ENCODE measurements at places on chromosomes 1 and 21.

DNA sequence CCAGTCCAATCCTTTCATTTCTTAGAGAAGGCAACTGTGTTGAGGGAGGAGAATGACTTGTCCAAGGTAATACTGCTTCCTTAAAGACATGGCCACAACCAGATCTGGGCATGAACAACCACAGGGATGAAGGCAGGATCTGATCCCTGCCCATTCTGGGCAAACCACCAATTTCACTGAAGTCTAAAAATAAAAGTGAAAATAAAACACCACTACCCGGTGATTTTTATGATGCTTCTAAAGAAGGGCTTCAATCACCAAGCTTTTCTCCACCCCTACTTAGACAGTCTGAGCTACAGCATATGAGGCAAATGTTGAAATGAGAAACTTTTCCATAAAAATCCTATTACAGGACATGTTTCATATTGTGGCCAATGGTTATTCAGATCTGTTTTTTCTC lies 133.0 kb downstream of the PTPN14 start:
- DNase-seq = no peak

GRCh38 chr1:19344372-19344810 lies 32.3 kb downstream of the SLC66A1 start:
- DNase-seq = no peak

GRCh38 chr21:35993875-35994490 lies 66.3 kb downstream of the SETD4 start:
- DNase-seq = no peak

- no peak for DNase-seq
Observed at GRCh38 chr1:160823296-160823695, 27.3 kb downstream of the LY9 start.

GRCh38 chr1:110053552-110054428 lies 16.7 kb downstream of the ALX3 start:
- no peak for DNase-seq

DNA sequence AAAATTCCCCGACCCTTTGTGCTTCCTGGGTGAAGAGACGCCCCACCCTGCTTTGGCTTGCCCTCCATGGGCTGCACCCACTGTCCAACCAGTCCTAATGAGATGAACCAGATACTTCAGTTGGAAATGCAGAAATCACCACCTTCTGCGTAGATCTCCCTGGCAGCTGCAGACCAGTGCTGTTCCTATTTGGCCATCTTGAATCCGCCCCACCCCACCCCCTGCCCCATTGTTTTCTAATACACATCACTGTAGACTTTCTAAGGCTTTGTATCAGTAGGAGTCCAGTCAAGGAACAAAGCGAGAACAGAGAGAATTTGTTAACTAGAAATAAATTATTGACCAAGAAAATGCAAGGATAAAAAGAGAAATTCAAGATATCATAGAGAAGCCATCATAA lies 178.2 kb downstream of the KCNK2 start:
- DNase-seq = no peak

DNA sequence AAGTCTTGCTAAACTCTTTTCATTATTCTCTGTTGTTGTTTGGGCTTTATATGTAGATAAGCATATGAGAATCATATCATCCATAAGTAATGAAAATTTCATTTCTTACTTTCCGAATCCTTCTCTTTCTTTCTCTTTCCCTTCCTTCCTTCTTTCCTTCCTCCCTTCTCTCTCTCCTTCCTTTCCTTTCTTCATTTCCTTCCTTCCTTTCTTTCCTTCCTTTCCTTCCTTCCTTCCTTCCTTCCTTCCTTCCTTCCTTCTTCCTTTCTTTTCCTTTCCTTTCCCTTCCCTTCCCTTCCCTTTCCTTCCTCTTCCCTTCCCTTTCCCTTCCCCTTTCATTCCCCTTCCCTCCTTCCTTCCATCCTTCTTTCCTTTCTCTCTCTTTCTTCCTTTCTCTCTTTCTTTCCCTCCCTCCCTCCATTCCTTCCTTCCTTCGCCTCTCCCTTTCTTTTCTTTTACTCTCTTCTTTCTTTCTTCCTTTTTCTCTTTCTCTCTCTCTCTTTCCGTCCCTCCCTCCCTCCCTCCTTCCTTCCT lies 147.3 kb downstream of the UCK2 start:
- DNase-seq = no peak

DNA sequence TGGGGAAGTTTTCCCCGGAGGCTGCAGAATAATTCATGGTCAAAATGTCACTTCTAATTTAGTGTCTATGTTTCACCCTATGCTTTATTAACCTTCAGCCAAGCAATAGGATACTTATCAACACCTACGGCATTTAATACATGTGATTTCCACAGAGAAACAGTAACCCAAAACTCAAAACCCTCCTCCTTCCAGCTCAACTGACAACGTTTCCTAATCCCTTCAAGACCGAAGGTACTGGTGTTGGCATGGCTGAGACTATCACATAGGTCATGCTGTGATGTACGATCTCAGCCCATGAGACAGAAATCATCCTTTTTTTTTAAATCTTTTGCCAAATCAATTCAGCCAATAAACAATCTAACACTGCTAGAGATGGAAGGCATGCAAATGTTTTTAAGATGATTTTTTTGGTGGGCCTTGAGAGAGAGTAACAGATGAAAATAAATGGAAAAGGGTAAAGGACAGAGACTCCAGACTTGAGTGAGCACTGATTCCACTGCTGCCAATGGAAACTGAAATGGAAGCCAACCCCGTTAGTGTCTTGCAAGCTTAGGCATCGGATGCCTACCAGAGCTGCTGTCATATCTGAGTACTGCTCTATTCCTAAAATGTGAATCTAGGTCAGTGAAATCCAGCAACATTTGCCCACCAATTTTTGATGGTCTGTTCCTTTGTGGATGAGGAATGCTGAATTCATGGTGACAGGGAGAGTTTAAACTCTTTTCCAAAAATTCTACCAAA lies 63.4 kb upstream of the BCL10 start:
- DNase-seq = no peak

DNA sequence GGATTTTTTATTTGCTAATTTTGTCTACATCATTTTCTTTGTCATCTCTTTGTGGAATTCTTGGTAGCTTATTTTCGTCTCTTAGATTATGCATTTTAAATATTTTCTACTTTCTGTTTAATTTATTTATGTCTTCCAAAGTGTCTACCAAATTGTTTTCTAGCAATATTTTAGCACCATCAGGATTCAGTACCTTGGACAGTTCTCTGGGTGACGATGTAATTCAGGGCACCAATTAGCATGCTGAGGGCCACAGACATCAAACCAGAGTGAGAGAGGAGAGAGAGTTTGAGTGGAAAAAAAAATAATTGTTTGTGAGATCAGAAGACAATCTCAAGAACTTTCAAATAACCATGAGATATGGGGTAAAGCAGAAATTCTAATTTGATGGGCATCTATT lies 169.8 kb upstream of the CXADR start:
- peak; percentile 11 for DNase-seq

GRCh38 chr1:59432531-59433439 lies 135.9 kb downstream of the FGGY start:
- DNase-seq = no peak

DNA sequence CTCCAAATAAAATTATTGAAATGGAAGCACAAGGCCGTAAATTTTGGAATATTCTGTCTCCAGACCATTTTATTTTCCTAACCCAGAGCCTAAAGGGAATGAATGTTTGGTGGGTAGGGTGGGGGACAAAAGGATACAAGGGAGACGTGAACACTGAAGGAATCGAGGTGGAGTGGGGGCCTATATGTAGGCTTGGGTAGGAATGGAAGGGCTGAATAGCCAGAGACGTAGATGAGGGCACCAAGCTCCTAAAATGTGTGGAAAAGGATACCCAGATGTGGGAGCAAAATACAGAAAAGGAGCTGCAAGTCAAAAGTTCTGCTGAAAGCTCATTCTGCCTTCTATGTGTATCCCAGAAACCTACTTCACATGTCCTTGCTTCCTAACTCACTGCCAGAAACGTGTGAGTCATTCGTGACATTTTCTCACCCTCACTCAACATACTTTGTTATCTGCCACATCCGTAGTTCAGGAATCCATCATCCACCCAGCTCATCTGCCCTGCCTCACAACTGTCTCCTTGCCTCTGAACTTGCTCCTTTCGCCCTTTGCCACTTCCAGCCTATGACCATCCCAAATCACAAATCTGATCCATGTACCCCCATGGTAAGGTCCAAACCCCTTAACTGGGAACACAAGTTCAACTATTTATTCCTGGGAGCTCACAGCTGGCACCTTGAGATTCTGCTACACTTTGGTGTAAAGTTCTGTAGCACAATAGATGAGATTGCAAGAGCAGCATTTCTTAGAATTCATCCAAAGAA lies 84.1 kb upstream of the PRDX6 start:
- no peak for DNase-seq

DNA sequence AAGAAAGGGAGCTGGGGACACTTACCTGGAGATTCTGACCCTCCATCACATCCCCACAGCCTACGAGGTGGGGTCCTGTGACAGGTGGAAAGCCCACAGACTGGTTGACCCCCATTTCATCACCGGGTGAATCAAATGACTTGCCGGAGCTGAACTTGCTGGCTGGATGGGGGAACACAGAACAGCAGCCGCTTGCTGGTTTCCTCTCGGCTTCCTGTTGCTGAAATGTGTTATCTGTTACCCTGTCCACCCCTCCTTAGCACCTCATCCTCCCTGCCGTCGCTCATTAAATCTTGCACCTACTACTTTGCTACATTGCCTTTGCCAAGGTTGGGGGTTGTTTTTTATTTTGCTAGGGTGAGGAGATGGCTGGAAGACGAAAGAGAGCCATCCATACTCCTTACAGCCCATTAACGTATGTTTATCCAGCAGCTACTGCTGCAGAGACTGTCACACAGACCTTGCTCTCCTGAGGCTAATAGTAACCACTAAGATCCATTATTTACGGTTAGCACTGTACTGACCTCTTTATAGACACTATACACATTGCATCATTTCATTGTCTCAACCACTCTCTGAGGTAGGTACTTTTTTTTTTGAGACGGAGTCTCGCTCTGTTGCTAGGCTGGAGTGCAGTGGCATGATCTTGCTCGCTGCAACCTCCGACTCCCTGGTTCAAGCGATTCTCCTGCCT lies 7.0 kb downstream of the PAFAH2 start:
- no peak for DNase-seq

DNA sequence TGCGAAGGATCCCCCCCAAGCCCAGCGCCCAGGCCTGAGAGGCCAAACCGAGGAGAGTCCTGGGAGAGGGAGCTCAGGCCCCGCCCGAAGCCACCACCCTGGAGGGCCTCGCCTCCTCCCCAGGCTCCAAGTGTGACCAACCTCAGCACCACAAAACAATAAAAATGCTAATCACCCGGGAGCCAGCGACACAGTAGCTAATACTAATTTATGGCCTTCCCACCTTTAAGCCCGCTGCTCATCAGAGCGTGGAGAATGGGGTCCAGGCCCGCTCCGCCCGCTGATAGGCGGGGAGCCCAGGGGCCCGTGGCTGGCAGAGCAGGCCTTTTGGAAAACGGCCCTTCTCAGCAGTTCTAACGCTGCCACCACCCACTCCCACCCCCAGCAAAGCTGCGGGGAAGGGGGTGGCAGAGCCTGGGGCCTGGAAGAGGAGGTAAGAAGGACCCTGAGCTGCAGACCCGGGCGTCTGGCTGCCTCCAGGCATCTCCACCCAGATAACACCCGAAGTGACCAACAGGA lies 20.4 kb upstream of the TAS1R2 start:
- DNase-seq = no peak

DNA sequence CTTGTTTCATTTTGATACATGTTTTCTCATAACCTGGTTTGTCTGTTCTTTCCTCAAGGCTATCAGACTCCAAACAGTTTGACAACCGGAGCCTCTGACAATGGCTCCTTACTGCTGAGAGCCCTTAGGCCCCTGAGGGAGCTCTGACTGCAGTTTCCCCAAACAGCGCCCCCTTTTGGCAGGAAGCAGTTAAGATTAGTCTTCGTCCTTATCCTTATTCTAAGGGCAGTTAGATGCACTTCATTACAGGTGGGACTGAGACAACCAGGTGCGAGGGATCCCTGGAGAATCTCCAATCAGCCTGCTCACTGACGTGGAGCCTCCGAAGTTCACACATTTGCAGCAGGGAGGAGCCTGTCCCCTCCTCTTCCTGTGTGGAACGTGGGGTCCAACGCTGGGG lies 393.1 kb downstream of the BRINP3 start:
- DNase-seq = no peak

GRCh38 chr1:107870696-107871095 lies 94.3 kb downstream of the VAV3 start:
- DNase-seq = no peak

- no peak for DNase-seq
Observed at GRCh38 chr1:194067772-194068171, 881.4 kb upstream of the B3GALT2 start.

DNA sequence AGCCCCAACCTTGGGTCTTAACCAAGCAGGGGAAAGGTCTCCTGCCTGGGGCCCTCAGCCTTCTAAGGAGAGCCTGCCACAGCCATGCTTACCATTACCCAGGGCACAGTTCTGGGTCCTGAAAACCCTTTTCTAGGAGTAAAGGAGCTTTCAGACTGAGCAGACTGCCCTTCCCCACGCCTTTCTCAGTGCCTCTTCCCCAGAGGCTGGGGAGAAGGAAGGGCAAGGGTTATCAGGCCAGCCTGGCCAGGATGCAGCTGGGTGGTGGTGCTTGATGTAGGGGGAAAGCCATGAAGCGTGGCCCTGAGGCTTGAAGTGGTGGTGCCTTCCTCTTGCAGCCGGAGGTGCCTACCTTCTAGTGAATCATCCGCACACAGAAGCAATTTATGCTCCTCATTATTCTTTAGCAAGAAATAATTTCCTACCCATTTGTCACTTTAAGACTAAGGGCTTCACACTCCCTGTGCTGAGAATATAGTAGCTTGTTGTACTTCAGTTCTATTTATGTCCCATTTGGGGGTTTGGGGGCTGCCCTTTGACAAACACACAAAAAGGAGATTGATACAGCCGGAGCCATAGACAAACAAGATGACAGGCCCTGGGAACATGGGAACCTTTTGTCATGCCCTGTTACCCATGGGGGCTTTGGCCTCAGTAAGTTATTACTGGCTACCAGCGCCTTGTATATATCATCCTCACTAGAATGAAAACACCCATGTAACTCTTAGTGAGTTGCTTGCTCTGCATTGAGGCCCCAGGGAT lies 40.7 kb downstream of the MAN1C1 start:
- DNase-seq = no peak

DNA sequence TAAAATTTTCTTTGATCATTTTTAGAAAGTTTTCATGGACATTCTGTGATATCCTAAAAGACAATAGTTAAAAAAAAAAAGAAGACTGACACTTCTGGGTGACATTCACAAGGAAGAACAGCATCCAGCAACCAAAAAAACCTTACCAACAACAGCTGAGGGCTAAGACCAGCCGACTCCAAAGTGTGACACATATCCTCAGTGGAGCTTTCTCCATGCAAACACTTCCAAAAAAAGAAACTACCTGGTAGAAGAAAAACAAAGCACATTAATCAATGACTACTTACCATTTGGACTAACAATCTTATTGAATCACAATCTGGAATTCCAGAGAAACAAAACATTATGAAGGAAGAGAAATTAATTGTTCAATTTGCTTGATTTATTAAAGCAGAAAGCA lies 88.2 kb downstream of the IARS2 start:
- DNase-seq = no peak

GRCh38 chr1:54887665-54888071 lies 673 bp upstream of the DHCR24 start:
- DNase-seq = no peak

- DNase-seq = no peak
Observed at GRCh38 chr1:111511370-111511769, 7.9 kb upstream of the ADORA3 start.

- no peak for DNase-seq
Observed at GRCh38 chr21:44927587-44928461, 7.1 kb upstream of the ITGB2 start.

- DNase-seq = no peak
Observed at GRCh38 chr1:205922806-205923205, 20.4 kb downstream of the SLC26A9 start.

Measured in LNCaP clone FGC (cell line).